Umbilical cord (tissue), 2 donors: ENCODE measurements at places on chromosomes 7 and 10. TPM values are rescaled to one million over a fixed set of nuclear protein-coding genes. Genes with fewer than 3 reads are reported as not detected.

ACBD7 gene
- 1.9 TPM for total RNA-seq

H2BK1 gene
- total RNA-seq: not detected

CYP2C8 gene
- 5.1 TPM for total RNA-seq

CRHR2 gene
- total RNA-seq: 0.72 TPM

PDE6C gene
- total RNA-seq: 1.2 TPM

LHPP gene
- 4.8 TPM for total RNA-seq

PDE1C gene
- total RNA-seq: 25.8 TPM

SORCS1 gene
- total RNA-seq: 5.8 TPM

OPN4 gene
- 0.48 TPM for total RNA-seq

PTF1A gene
- 7.5 TPM for total RNA-seq

SP8 gene
- total RNA-seq: 4.1 TPM

VIPR2 gene
- not detected for total RNA-seq

TECTB gene
- total RNA-seq: not detected

C7orf33 gene
- not detected for total RNA-seq

GIMAP2 gene
- 23.4 TPM for total RNA-seq
